ENCODE measurements at places on chromosomes 6 and 20. TPM values are rescaled to one million over a fixed set of nuclear protein-coding genes. Genes with fewer than 3 reads are reported as not detected.

CST5 gene
- not detected for total RNA-seq

HDGFL1 gene
- total RNA-seq = not detected

IL17F gene
- total RNA-seq = not detected

ZSCAN31 gene
- 33.9 TPM for total RNA-seq

KCNQ5 gene
- total RNA-seq = not detected

NSFL1C gene
- 42.4 TPM for total RNA-seq
